ENCODE measurements at places on chromosomes 6 and 20.

- no peak for DNase-seq
These were observed 372.0 kb downstream of the PLCB1 start for GRCh38 chr20:8504030-8504429.

- no peak for DNase-seq
These were observed 63.7 kb downstream of the PRR18 start for GRCh38 chr6:166244353-166245045.

DNA sequence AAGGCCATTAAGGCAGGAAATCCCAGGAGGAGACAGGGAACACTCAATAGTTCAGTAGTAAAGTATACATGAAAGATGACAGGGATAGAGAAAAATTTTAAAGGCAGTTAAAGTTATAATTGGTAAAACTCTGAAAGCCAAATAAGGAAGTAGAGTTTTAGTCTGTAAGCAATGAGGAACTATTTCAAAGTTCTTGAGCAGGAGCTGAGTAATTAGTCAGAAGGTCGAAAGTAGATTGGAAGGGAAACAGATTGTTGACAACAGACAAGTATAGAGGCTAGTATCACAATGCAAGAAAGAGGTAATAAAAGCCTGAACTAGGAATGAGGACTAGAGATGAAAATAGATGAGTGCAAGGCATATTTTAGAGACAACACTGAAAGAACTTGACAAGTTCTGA, 150.3 kb downstream of the CDK19 start:
- no peak for DNase-seq

GRCh38 chr6:129785047-129785755, 75.2 kb upstream of the ARHGAP18 start:
- DNase-seq, result no peak

DNA sequence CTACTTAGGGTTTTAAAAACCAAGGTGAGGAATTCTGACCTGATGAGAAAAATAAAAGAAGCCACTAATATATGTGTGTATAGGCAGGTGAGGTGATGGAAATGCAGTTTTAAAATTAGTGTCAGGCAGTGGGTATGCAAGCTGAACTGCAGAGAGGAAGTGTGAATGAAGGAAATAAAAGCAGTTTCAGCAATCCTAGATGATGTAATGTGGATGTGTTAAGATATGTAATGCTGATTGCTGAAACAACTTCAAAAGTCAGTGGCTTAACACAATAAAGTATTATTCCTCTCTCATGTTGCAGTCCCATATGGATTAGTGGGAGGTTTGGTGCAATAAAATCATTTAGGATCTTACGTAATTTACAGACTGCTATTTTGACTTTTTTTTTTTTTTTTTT, 119.9 kb upstream of the ASCC3 start:
- DNase-seq, result no peak

- no peak for DNase-seq
These were observed 17.3 kb downstream of the PHACTR1 start for GRCh38 chr6:12733876-12734275.

DNA sequence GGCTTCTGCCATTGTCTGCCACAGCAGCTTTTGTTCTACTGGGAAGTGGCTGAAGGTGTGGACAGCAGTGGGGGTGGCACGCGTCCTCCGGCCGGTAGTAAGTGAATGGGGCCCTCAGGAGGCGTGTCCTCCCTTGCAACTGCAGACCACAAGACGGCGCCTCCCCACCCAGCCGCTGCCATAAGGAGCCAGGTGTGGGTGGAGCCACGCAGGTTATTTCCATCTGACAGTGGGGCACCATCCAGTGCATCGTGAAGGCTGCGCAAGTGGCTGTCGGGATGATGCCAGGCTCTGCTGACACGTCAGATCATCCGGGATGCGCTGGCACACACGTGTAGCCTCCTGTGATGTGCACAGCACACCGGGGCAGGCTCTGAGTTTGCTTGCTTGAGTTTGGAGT, 379.7 kb downstream of the CDH4 start:
- DNase-seq, result no peak

- DNase-seq, result no peak
These were observed 656.8 kb upstream of the CHD6 start for GRCh38 chr20:42274986-42275385.

- no peak for DNase-seq
These were observed 92.1 kb downstream of the EPB41L2 start for GRCh38 chr6:130970839-130971410.

GRCh38 chr20:58583176-58583575, 67.9 kb upstream of the STX16 start:
- DNase-seq, result no peak

DNA sequence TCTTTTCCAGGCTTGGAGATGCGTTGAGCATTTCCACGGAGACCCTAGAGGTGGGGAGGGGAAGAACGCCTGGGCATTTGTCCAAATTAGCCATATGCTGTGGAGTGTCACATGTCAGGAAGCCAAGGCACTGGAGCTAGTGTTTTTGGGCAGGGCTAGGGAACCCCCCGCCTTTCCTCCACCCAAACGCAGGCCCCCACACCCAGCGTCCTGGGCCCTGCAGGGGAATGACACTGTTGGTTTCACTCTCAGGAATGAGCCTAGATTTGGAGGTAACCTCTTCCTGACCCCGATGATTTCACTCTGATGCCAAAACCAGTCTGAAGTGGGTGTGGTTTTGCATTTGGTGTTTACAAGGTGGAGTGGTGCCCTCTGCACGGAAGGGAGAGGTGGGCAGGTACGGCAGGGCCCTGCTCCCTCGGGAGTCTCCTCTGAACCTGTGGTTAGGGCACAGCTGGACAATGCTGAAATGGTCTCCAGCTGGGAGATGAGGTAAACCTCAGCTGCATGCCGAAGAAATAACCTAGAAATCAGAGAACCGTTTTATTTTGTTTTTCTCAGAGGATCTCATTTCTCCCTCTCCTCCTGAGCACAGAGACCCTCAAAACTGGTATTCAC, 29.5 kb downstream of the MTHFD1L start:
- no peak for DNase-seq

GRCh38 chr6:149642829-149643580, 5.5 kb downstream of the KATNA1 start:
- DNase-seq, result no peak

DNA sequence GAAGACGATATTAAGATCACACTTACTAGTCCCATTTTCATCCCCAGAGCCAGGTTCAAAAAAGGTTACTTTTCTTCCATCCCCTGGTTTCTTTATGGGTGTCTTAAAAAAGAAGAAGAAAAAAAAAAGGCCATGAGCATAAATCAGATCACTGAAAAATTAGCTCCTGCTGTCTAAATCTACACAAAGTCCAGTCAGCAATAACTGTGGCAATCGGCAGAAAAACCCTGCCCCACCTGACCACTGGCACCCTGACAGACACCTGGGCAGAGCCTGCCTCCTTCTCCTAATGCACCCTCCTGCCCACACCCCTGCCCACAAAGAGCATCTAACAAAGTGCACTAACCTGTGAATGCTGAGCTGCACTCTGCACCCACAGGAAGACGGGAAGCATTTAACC, 69.8 kb downstream of the STAU1 start:
- no peak for DNase-seq

- DNase-seq, result no peak
These were observed 126.1 kb downstream of the OR2B2 start for GRCh38 chr6:27786048-27786447.

DNA sequence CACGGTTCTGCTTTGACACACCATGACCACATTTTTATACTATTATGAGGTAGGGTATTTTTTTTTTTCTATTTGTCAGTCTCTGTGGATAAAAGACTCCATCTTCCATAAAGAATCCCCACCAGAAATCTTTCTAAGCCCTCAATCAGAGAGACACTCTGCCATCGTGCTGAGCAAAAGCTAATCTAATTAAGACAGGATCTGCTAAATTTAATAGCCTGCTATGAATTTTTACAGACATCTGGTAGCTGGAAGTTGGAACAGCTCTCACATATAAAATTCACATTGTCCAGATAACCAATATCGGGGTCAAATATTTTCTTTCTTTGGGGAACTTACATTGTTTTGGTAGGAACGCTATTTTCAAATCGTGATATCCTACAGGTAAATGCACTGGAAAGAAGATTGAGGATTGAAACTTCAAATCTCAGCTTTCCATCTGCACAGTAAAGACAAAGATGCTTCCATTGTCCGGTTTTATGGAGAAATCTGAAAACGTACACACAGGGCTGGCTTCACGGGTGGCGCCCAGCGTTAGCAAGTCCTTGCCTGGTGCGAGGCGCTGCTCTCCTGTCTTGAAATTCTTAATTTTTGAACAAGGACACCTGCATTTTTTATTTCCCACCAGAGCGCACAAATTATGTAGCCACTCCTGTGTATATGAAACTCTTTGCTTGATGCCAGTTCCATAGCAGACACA, 573.8 kb upstream of the NOX3 start:
- no peak for DNase-seq

DNA sequence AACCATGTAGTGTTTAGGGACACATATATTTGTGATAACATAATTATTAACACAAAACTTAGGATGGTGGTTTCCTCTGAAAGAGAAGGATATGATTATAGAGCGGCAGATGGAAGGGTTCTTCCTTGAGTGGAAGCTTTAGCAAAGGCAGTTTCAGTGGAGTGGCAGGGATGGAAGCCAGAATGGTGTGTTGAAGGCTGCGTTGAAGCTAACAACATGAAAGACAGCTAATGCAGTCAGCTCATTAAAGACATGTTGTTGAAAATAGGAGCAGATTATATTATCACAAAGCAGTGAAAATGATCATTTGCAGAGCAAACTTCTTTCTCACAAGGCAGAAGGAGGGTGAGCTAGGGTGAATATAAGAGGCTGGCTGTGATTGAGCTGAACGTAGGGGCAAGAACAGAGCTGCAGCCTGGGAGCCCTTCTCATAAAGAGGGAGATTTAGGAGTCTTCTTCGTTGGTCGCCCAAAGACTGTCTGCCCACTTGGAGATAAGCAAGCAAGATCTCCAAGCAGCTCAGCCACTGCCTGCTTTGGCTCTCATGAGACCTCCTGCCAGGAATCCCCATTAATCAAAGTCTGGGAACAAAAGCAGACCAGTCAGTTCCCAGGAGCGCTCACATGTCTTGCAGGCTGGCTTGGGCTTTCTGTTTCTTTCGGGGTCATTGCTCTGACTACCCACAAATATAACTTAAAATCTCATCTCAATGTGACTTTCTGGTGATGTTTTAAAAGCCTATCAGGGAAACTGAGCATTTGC, 2.6 kb upstream of the ANKRD6 start:
- DNase-seq, result no peak

- no peak for DNase-seq
These were observed 28.1 kb upstream of the GJA10 start for GRCh38 chr6:89866024-89866678.

DNA sequence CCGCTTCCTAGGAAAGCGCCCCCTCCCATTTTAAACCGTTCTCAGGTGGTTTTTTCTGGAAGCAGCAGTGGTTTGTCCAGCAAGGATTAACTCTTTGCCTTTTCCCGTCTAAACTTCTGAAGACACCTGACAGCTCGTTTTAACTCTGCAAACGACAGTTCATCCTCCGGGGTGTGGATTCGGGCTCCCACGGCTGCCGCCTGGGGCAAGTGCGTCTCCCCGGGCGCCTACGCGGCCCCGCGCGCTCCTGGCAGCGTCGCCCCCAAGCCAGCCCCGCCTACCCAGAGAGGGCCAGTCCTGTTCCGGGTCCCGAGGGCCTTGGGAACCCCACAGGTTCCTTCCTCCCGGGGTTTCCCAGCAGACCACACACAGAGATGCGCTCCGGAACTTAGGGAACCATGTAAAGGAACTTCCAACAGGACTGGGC, 54.4 kb downstream of the PRR18 start:
- DNase-seq, result no peak

- DNase-seq, result no peak
These were observed 350.2 kb upstream of the IMPG1 start for GRCh38 chr6:76422511-76423213.

- no peak for DNase-seq
These were observed 11.1 kb downstream of the UBE2V1 start for GRCh38 chr20:50101887-50102286.

- DNase-seq, result no peak
These were observed 6.8 kb downstream of the HFE start for GRCh38 chr6:26094036-26094435.

GRCh38 chr6:93304505-93304904, 114.9 kb downstream of the EPHA7 start:
- DNase-seq, result no peak

GRCh38 chr6:69416776-69417175, 380.0 kb downstream of the LMBRD1 start:
- DNase-seq, result no peak

GRCh38 chr6:97085772-97086171, 161.2 kb downstream of the KLHL32 start:
- no peak for DNase-seq

DNA sequence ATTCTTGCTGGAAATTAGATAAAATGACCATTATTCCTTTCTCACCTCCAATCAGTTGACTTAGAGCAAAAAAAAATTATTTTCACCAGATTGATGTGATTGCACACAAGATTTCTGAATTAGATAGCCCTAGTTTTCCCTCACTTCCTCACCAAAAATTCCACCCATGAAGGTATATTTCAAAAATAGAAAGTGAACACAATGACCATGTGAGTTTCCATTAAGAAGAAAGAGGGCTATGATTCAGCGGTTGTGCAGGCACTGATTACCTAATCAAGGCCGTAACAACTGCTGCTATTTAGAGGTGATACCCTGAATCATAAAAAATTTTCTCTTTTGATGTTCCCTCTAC, 19.5 kb upstream of the RALGAPA2 start:
- DNase-seq, result no peak

- no peak for DNase-seq
These were observed 3.2 kb upstream of the SDHAF4 start for GRCh38 chr6:70563530-70563929.

- DNase-seq, result no peak
These were observed 22.8 kb upstream of the CST1 start for GRCh38 chr20:23773579-23773978.

DNA sequence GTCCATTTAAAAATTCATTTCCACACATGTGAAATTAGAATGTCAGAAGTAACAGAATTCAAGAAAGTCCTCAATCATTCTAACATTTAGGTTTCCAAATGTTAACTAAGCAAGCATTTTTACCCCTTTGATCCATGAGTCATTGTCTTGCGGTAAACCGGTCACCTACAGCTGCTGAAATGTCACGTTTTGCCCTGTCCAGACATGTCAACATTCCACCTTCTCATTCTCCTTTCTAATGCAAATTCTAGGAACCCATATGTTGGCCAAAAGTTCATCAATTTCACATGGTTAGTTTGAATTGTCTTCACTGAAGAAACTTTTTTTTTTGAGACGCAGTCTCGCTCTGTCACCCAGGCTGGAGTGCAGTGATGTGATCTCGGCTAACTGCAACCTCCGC, 117.2 kb downstream of the IPCEF1 start:
- DNase-seq, result no peak
